ENCODE measurements at places on chromosomes 16 and 17.

- DNase-seq: no peak
Observed at GRCh38 chr17:58380207-58381123, 28.5 kb upstream of the SUPT4H1 start.

GRCh38 chr16:20851601-20852000 lies 45.3 kb downstream of the REXO5 start:
- no peak for DNase-seq

- no peak for DNase-seq
Observed at GRCh38 chr17:4950746-4951204, at the start of gene ENO3. Gene ENO3 (plus strand): TSS chr17:4951119. CDS start chr17:4951830, 711 bp downstream.

DNA sequence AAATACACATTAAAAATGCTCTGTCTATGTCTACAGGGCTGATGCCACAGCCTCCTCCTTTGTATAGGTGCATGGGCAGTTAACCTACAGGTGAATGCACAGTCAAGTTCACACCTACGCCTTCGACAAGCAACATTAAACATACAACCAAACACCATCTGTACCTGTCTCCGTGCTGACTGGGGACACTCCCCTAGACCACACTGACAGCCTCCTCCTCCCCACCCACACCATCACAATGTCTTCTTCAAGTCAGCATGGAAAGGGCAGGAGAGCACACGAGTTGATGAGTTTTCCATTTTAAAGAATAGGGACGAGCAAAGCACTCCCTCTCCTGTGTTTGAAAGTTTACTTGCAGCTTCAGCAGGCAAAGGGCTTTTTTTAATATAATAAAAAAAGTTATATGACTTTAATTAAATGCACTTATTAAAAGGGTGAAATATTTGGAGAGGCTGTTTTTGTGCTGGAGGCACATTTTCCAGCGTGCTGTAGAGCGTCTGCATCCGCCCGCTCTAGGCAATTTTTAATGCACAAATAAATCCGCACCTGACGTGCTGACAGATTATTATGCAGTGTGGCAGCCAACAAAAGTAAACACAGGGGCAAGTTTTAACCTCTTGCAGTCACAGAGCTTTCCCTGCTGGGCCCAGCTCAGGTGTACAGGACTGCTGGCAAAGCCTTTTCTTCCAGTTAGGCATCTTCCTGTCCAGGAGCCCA lies 367.9 kb downstream of the SOX9 start:
- no peak for DNase-seq
